ENCODE measurements at places on chromosomes 2 and 18.

GRCh38 chr2:236550701-236551465 is 18.7 kb upstream of the ACKR3 start:
- peak; percentile 53 for DNase-seq

DNA sequence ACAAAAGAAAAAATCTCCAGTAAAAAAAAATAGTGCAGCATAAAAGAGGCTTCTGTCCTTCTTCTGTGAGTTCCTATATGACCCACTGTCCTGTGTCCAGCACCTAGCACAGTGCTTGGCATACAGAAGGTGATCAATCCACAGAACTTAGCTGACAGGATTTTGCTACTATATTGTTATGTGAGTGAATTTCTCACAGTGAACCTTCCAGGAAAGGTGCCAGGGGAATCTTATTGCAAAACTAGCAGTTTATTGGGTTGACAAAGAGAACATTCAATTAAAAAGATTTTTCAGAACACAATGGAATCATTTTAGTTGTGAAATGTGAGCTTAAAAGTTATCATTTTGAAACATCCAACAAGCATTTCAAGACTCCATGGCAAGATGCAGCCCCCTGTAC is 12.4 kb upstream of the TRIB2 start:
- no peak for DNase-seq

GRCh38 chr18:30676053-30676480 is 366.5 kb downstream of the DSC3 start:
- DNase-seq, result no peak

DNA sequence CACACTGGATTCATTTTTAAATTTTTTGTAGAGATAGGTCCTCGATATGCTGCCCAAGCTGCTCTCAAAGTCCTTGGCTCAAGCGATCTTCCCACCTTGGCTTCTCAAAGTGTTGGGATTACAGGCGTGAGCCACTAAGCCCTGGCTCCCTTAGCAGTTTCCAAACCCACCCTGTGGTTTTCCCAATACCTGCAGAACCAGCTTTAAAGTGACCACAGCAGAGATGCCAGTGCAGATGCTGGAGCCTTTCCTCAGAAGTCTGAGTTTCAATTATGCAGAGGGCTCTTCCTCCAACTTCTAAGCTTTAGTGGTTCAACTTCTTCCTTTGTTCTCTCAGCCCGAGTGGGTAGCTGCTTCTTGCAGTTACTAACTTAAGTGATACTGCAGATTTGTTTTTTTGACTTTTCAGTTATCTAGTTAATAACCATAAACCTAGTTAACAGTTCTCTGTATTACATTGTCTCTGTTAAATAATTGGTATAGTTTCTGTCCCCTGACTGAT is 8.1 kb upstream of the HAAO start:
- no peak for DNase-seq

DNA sequence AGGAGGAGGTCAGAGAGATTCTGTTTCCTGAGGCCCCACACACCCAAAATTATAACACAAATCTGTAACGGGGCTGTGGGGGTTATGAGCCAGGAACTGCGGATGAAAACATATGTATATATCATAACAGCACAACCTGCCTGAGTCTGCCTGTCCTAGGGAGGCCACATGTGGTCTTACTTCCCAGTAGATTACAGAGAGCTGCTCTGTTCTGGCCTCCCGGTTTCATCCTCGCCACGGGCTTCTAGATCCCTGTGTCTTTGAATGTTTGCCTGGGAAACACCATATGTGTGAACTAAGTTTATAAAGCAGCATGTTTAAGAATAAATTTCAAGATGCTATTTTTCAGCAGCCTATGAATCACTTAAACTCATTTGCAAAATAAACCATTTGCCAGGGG is 124.0 kb downstream of the TMEM200C start:
- no peak for DNase-seq

- DNase-seq, result no peak
Observed at GRCh38 chr2:239271882-239272281, 128.9 kb downstream of the HDAC4 start.

- DNase-seq, result no peak
Observed at GRCh38 chr2:97885841-97886240, 109.9 kb downstream of the TMEM131 start.

GRCh38 chr2:67255933-67256615 is 141.1 kb upstream of the ETAA1 start:
- no peak for DNase-seq

DNA sequence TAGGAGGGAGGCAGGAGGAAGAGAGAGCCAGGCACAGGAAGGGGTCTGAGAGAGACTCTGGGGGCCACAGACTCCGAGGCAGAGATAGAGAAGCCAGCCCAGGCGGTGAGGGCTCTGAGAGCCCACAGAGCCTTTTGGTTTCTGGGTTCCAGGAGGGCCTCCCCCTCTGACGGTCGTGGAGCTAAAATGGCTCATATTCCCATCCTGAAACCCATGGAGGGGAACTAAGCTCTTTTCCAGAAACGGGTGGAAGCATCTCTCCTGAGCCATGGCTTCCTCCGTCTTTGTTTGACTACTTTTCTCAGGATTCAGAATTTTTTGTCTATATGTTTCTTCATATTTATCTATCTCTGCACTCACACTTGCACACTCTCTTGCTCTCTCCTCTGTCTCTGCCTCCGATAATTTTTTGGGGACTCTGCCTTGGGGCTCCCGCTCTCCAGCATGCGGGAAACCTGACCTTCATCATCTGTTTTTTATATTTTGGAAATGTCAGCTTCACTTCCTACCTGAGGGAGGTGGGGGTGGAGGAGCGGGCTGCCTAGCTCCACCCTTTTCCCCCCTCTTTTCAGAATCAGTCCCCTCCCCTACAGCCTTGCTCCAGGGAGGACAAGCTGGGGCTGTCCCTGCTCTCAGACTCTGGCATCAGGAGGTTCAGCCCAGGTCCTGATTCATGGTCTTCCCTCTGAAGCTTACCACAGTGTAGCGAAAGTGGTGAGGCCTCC is 5.0 kb upstream of the PKDCC start:
- DNase-seq, result no peak

- no peak for DNase-seq
Observed at GRCh38 chr2:467101-467500, 179.2 kb upstream of the ALKAL2 start.

- DNase-seq, result peak; percentile 62
Observed at GRCh38 chr2:136310005-136310495, 192.1 kb upstream of the CXCR4 start.

- no peak for DNase-seq
Observed at GRCh38 chr2:14567561-14567960, 65.0 kb upstream of the LRATD1 start.

- DNase-seq, result peak; percentile 41
Observed at GRCh38 chr2:8234253-8234652, 447.6 kb upstream of the ID2 start.

DNA sequence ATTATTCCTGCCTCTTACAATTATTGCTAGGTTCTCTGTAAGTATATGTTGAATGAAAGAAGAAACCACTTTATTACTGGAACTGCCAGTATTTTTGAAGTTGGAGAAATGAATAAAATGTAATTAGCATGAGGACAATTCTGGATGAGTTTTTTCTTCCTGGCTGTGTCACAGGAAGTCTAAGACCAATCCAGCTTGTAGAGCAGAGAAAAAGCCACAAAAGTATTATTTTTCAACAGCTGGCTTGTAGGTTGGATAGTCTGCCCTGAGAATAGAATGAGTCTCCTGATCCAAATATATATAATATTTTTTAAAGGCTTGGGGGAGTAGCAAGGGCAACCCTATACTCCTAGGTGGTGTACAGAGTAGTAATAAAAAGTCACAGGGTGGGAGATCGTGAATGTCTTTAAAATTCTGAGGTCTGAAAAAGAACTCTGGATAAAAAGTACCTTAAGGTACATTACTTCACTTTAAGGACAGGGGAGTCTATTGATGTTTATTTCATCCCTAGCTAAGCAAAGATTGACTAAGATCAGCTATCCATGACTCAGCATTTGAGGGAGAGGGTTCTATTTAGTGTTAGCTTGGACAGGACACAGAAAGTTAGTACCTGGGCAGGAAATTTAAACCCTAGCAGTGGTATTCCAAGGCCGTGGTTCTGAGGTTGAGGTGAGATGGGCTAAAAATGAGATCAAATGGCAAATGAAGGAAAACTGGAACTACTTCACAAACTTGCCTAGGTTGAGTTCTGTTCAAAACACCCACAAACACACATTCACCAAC is 31.7 kb downstream of the SLC40A1 start:
- DNase-seq, result no peak

DNA sequence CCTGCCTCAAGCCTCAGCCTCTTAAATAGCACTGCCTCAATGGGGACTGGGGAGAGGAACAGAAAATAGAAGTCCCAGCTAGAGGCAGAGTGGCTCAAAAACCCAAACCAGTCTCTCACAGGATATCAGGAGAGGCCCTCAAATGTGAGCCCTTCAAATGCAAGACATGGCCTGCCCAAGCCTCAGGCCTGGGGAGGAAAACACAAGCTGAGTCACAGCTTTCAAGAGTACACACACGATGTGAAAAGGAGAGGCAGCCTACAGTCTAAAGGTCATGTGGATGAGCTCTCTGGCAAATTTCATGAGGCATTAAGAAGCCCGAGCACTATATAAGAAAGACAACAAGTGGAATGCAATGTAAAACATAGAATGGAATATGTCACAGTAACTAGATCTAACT is 316.6 kb upstream of the MEX3C start:
- DNase-seq, result no peak

GRCh38 chr2:225318440-225318839 is 81.1 kb upstream of the NYAP2 start:
- DNase-seq, result no peak

DNA sequence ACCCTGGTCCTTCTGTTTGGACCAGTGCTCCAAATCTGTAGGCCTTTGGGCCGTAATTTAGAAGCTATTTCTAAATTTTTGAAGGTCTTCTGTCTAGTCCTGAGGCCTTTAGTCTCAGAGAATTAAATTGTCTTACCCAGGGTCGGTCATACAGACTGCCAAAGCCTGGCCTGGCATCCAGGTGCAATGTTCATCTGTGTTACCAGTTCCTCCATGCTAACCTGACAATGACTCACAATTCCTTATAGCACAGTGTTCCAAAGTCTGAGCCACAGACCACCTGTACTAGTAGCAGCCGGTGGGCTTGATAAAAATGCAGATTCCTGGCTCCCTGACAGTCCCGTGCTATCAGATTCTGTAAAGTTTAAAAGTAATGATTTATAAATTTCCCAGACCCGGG is 77.7 kb upstream of the MAP4K3 start:
- no peak for DNase-seq

- no peak for DNase-seq
Observed at GRCh38 chr2:134175834-134176233, 78.0 kb upstream of the MGAT5 start.

DNA sequence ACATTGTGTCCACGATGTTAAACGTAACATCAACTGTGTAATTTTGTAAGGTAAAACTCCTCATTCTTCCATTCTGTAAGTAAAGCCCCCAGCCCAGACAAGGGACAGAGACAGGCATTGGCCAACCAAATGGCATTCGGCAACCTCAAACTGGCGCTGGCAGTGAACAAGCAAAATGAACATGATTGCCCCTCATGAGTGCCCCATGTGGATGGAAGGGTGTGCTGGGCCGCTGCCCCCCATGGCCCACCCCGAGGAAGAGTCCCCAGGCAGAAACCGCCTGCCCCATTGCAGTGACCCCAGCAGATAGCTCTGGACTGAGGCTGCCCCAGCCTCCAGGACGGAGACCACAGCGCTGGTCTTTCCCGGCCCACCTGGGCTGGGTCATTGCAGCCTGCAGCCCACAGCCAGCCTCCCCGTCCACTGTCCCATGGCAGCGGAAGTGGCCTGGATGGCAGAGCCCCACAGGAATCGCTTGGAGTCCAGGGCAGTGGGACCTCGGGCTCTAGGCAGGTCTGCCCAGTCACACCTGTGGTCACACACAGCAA is 220.2 kb downstream of the HDAC4 start:
- no peak for DNase-seq

DNA sequence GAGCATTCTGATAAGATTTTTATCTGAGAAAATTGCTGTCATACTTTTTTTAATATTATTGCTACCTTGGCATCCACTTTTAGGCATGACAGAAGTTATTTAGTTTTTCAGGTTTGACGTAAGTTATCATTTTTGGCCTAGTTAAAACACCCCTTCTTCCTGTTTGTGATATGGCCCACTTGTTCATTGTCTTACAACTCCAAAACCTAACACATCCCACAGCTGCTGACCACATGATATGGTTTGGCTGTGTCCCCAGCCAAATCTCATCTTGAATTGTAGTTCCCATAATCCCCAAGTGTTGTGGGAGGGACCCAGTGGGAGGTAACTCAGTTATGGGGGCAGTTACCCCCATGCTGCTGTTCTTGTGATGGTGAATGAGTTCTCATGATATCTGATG is 388.1 kb downstream of the SLC4A3 start:
- DNase-seq, result no peak

DNA sequence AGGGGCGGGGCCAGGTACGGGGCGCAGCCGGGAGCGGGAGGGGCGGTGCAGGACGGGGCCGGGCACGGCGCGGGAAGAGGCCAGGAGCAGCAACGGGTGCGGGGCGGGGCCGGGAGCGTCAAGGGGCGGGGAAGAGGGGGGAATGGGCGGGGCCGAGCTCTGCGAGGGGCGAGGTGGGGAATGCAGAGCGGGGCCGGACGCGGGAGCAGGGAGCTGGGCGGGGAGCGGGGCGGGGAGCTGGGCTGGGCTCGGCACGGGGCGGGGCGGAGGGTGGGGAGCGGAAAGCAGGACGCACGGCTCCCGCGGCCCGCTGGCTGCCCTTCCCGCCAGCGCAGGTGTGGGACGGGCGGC is at the start of gene IMPA2:
TSS of gene IMPA2 (plus strand) at position 316 of the 351 bp plus-strand sequence. CDS start 163 bp downstream, outside the sequence.
- DNase-seq, result no peak

DNA sequence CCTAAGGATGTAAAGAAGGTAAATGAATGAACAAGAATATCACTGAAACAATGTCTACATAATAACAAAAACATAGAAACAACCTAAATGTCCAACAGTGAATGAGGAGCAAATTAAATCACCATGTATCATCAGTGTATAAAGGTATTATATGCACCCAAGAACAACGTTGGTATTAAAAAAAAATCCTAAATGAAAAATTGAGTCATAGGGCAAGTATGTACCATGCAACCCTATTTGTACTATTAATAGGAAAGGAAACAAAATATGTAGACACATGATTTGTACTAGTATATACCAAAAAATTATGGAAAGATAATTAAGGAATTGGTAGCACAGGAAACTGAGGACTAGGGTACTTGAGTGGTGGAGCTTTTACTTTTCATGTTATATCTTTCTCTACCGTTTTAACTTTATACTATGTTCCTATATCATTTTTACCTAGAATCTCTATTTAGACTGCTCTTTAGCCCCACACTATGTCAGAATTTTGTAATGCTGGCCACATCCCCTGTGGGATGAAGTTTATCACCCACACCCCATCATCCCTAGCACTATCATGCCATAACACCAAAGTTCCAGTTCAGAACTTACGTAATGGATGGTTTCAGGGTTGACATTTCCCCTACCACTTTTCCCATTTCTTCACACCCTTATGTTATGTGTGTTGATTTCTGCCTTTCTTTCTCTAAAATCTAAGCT is 25.6 kb downstream of the IKZF2 start:
- DNase-seq, result no peak

- DNase-seq, result no peak
Observed at GRCh38 chr2:51981783-51982182, 949.9 kb upstream of the NRXN1 start.

DNA sequence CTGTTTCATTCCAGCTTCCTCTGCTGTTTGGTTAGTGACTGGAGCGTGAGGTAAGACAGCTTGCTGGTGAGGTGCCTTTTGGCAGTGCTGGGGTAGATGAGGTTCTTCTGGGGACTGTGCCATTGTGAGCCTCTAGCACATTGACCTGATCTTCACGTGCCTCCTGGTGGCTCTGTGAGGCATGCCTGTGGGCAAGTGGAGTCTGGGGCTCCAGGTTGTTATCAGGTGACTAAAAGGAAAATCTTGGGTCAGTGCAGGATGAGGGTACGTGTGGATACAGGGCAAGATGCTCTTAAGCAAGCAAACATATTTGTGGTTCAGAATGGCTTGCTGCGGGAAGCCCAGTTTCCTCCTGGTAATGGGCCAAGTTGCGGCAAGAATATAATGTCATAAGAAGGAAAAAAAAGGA is 75.4 kb downstream of the FHOD3 start:
- DNase-seq, result no peak

Measured in stimulated activated naive B cell treated with anti-CD40 and anti-IgM and Interleukin-4, amounts not matched to agents 10 μg/mL and 1 μg/mL and 100 μg/mL, for 72 hours (primary cell).